A549 treated with dexamethasone at 1 μM for 4 hours (cell line): ENCODE measurements at places on chromosomes 3 and 15. TPM values are rescaled to one million over a fixed set of nuclear protein-coding genes. Genes with fewer than 3 reads are reported as not detected.

The ALPK3 gene
- total RNA-seq = 0.03 to 0.22 TPM (median 0.10 TPM) in 5 replicates

The MED12L gene
- total RNA-seq = 0.23 to 0.90 TPM (median 0.41 TPM) in 5 replicates

The BNC1 gene
- total RNA-seq = 0.72 to 0.98 TPM (median 0.92 TPM) in 5 replicates

The OR5K1 gene
- not detected in 5 replicates for total RNA-seq

The ARHGAP11A gene
- total RNA-seq = 65.8 to 98.7 TPM (median 83.9 TPM) in 5 replicates

The STAC gene
- 1.7 to 2.3 TPM (median 2.1 TPM) in 5 replicates for total RNA-seq

The ECE2 gene
- not detected in 5 replicates for total RNA-seq

The TRIM42 gene
- not detected in 5 replicates for total RNA-seq

The PDZRN3 gene
- 0.09 TPM in 1 of 5 replicates, not detected in the others for total RNA-seq

The IL16 gene
- 0.18 to 0.29 TPM in 2 of 5 replicates, not detected in the others for total RNA-seq

The GUCA1C gene
- not detected in 5 replicates for total RNA-seq

The TBC1D21 gene
- total RNA-seq = not detected in 5 replicates
